Jurkat, Clone E6-1 (cell line): ENCODE measurements at places on chromosomes 11 and 22.

DNA sequence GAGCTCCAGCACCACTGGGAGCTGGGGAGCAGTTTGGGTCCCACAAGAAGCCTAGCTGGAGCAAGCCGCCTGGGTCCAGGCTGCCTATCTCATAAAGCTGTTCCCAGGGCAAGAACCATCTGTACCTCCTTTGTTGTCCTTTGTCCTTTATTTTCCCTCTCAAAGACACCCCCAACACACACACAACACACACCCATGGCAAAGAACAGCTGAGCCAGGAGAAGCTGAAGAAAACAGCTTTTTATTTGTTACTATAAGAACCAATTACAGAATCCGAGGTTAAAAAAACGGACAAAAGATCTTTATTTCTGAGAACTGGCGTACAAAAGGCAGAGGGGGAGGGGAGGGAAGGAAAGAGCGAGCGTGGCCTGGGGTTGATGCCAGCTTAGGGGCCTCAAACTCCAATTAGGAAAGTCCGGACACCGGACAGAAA lies 1.7 kb upstream of the TUT1 start:
- no peak for DNase-seq

DNA sequence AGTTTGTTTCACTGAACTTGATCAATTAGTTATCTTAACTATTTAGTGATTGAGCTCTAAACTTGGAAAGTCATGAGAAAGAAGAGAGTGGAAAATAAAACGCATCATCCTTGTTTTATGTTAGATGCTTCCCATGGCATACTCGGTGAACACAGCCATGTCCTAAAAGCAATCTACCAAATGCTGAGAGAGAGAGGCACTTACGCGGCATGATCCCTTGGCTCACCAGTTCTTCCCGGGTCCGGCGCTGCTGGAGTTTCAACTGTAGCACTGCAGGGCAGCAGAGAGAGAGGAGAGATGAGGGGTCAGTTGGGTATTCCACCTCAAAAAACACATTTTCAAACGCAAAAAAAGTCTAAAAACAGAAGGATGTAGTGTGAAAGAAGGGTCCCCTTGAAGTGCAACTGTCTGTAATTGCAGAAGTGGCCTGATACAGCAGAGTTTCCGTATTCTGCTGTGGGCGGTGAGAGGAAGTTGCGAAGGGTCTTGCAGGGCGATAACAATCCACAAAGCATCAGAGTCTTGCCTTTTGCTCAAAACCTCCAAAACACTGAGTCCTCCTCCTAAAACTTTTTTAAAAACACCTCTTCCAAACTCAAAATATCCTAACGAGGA lies 92.7 kb downstream of the SGSM3 start:
- peak; percentile 75 for DNase-seq

GRCh38 chr11:14346303-14346955 lies 12.6 kb downstream of the RRAS2 start:
- DNase-seq: no peak

DNA sequence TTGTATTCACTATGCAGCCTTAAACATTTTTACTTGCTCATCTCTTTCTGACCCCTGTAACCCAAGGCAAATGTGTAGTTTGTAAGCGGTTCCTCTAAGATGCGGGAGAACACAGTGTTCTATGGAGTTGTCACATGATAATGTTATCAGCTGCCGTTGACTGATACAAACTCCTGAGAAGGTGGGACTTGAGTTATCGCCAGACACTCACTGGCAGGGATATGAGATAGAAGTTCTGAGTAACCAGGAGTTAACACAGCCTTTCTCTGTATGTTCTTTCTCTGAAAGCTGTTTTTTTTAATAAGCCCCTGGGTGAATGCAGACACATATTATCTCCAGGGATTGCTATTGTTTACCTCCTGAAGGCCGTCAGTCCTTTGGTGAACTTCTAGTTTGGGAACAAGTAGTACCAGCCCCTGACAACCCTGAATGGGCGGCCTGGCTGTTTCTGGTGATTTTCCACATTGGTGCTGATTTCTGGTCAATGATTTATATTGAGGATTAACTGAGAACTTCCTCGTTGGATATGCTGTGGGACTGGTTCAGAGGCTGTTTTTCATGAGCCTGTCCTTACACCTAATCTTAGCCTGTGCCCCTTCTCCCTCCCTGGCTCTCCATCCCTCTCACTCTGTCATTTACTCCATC lies 155.3 kb upstream of the RASSF10 start:
- no peak for DNase-seq

DNA sequence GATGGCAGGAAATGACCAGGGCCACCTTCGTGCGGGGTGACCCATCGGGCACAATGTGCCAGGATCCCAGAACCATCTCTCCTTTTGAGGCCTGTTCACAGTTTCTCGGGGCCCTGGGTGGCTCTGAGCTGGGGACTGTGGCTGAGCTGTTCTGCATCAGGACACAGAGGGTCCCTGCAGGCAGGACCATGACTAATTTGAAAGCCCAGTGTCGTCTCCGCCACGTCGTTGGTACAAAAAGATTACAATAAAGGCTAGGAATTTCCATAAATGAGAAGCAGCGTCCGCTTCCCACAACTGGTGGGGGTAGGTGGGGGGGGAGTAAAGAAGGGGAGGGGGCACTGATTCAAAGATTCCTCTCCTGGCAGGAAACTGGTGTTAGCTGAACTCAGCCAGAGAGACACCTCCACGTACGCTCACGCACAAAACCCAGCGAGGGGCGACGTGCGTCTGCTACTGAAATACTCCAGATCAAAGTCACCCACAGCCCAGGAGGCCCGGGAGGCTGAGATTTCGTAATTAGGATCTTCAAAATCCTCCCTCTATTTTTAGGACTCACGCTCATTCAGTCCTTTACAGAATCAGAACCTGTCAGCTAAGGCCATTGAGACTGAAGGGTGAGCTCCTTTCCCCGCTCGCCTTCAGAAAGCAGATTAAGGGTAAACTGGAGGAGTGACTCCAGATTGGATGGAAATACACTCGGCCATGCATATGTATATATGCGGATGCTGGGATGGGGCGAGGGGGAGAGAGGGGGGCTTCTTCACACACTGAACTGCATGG lies 11.0 kb downstream of the MN1 start:
- DNase-seq: no peak

DNA sequence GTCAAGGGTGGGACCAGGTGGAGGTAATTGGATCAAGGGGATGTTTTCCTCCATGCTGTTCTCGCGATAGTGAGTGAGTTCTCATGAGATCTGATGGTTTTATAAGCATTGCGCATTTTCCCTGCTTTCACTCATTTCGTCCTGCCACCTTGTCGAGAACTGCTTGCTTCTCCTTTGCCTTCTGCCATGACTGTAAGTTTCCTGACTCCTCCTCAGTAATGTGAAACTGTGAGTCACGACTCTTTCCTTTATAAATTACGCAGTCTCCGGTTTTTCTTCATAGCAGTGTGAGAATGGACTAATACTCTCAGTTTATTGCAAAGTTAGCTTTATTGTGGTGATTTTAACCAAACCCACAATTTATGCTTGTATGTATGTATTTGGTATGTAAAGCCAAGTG lies 878.5 kb upstream of the ANO3 start:
- no peak for DNase-seq

GRCh38 chr11:71302534-71302909 lies 50.1 kb upstream of the SHANK2 start:
- DNase-seq: no peak

DNA sequence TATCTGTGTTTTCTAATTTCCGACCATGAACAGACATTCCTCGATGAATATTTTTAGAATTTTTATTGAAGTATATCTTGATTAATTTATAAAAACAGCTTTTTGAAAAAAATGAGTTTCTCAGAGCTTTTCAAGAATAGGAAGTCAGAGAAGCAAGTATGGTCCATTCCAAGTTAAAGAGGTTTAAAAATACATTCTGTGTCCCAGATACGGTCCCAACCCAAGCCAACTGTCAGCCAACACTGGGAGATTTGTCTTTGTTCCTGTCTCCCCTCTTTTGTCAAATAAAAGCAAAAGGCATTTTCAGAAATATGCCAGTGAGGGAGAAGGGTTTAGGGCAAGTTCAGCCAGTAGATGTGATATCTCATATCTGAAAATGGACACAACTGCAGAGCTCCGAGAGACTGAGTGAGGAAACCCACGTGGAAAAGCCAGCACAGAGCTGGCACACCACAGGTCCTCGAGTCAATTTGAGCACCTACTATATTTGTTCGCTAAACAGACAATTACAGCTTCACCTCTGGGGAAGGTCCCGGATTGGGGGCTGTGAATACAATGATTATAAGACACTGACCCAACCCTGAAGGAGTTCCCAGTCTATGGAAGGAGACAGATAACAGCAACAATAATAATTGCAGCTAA lies 59.8 kb downstream of the C11orf91 start:
- DNase-seq: no peak

GRCh38 chr11:75639762-75640181 lies 29.1 kb downstream of the MAP6 start:
- no peak for DNase-seq

- DNase-seq: peak; percentile 57
Measured at GRCh38 chr22:30267382-30268302, 991 bp upstream of the OSM start.

GRCh38 chr11:1344056-1344635 lies 34.7 kb upstream of the TOLLIP start:
- DNase-seq: no peak

DNA sequence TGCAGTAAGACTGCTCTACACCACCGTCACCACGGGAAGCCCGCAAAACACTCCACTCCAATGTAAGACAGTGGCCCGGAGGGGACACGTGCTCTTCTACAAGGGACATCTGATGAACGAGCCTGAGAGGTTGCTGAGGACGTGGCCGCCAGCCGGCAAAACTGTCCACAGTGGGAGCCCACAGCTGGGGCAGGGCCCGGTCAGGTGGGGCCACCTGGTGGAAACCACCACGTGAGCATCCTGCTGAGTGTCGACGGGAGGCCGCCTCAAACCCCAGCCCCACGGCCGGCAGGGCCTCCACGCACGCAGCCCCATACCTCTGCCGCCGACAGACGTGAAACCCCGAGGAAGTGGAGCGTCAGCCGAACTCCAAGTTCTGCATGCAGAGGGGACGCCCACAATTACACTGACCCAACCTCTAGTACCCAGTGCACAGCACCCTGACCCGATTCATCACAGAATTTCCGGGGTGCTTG lies 42.6 kb downstream of the BRD1 start:
- DNase-seq: no peak

DNA sequence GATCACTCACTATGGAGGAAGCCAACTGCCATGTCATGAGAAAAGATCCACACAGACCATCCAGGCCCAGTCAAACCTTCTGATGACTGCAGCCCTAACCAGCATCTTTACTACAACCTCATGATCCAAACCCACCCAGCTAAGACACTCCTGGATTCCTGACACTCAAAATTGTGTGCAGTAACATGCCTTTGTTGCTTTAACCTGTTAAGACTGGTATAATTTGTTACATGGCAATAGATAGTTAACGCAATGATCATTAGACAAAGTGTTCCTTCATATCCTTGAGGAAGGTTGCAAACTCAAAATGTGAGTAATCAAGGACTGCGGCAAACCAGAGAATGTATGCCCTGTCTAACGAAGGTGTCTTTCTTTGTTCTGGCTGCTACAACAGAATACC lies 47.1 kb upstream of the CSNK2A3 start:
- DNase-seq: no peak

GRCh38 chr22:25658633-25659032 lies 83.4 kb upstream of the MYO18B start:
- no peak for DNase-seq

DNA sequence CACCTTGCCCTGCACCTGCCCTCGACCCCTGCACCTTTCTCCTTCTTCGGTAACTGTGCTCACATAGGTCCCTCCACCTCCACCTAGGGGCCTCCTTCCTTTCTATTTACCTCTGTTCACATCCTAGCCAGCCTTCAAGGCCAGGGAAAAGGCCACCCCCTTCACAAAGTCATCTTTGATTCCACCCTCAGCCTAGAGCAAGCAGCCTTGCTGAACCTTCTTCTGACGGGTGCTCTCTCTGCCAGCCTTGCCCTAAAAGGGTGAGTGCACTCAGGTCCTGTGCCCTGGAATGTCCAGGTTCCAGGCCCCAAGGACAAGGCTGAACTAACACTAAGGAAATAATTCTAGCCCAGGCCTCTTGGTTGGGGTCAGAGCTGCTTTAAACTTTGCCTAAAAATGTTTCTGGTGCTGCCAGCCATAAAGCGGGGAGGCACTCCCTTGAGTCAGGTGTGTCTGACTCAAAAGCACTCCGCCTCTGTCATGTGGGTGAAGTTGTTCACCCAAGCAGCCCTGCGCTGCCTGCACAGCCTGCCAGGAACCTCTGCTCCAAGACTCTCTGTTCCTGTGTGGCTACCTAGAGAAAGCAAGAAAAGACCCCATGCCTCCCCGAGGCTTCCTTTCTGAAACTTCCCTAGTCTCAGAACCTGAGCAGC lies 9.2 kb upstream of the FAM83F start:
- no peak for DNase-seq

GRCh38 chr22:44797181-44797725 lies 44.9 kb downstream of the ARHGAP8 start:
- DNase-seq: no peak

GRCh38 chr22:43449205-43449830 lies 37.5 kb downstream of the MPPED1 start:
- DNase-seq: peak; percentile 5

GRCh38 chr11:31355131-31355530 lies 14.4 kb downstream of the DCDC1 start:
- DNase-seq: no peak

GRCh38 chr11:32005786-32006416 lies 85.0 kb upstream of the RCN1 start:
- DNase-seq: no peak

- no peak for DNase-seq
Measured at GRCh38 chr11:92782806-92783205, 186.6 kb upstream of the MTNR1B start.

DNA sequence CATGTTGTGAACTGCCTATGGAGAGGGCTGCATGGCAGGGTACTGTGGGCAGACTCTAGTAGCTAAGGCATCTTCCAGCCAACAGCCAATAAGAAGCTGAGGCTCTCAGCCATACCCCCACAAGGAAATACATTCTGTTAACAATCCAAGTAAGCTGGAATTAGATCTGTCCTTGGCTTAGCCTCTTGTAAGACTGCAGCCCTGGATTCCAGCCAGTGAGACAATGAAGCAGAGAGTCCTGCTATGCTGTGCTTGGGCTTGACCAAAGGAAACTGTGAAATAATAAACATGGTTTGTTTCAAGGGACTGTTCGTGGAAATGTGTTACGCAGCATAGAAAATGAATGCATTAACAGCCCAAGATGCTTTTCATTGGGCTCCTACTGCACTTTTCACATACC lies 1097.4 kb upstream of the CCDC90B start:
- no peak for DNase-seq

- no peak for DNase-seq
Measured at GRCh38 chr11:13434247-13435205, 28.5 kb downstream of the BTBD10 start.

DNA sequence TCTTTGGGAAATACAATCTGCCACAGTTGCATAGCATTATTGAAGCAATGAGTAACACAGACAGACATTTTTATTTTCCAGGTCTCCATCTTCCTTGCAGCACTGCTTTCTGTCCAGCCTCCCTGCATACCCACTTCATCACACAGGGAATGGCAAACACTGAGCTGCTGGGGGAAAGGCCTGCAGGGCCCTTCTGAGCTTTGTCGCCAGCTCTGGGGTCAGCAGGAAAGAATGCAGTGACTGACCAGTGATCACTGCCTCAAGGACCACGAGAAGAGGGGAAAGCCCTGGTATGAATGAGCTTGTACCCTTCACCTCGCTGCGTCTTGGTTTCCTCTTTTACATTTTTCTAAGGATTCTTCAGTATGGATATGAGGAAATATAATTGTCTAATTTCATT lies 21.3 kb upstream of the MICAL2 start:
- DNase-seq: no peak
